ENCODE measurements at places on chromosomes 13 and 19.

DNA sequence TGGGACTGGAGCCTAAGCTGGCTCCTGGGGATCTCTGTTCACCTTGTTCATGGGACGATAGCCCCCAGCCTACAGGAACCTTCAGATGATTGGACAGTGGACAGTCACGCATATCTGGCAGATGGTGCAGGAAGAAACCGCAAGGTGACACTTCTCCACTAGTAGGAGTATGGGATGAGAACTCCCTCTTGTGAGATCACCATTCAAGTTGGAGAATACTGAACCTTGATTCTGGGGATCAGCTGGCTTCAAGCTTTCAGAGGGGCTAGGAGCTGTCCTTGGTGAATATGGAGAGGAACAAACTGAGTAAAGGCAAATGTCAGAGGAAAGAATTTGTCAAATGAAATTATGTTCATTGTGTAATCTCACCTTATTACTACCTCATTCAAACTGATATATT lies 204.5 kb downstream of the PDS5B start:
- DNase-seq = no peak

- no peak for DNase-seq
These were observed 201.1 kb upstream of the SOX1 start for GRCh38 chr13:111865826-111866225.

GRCh38 chr13:52162279-52163101 lies 3.1 kb upstream of the NEK3 start:
- no peak for DNase-seq

- no peak for DNase-seq
These were observed 2.4 kb downstream of the IRS2 start for GRCh38 chr13:109783815-109784589.

- DNase-seq = no peak
These were observed 2636.9 kb upstream of the PCDH20 start for GRCh38 chr13:64052521-64052920.

DNA sequence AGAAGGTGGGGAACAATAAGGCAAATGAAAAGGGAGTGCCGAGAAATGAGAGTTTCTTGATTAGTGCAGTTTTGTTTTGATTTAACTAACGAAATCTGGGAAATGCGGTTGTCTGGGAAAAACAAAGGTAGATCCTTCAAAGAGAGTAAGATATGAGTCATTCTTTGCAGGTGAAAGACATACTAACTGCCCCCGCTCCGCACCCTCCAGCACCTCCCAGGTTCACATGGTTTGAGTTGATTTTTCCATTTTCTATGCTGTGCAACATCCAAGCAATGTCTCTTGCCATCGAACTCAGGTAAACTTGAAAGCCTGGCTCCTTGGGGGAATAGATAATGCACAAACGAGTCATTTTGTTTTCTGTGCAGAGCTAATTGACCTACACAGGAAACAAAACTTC lies 84.1 kb upstream of the KLF12 start:
- no peak for DNase-seq

DNA sequence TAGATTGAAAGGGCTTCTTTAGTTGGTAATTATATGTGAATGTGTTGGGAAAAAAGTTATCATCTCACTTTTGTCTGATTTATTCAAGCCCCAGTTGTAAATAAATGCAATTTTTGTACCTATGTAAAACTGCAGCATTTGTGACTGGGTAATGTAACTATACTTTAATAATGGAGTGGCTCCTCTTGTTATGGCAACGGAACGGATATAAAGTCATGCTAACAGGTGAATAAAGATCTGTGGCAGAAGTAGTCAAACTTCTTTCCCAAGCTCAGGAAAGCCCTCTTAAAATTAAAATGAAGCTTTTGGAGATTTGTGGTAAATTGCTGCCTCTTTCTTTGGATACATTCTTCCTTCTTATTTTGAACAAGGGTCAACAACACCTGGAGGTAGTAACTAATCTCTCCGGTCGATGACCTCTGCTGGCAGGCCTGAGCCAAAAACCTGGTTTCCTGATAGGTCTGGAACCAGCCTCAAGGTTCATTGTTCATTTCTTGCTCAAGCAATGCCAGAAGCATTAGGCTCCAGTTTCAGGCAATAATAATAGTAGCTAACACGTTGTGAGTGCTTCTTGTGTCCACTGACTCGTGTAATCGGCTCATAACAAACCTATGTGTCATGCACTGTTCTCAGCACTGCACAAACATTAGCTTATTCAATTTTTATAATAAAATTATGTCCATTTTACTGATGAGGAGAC lies 313.4 kb upstream of the DACH1 start:
- DNase-seq = no peak

DNA sequence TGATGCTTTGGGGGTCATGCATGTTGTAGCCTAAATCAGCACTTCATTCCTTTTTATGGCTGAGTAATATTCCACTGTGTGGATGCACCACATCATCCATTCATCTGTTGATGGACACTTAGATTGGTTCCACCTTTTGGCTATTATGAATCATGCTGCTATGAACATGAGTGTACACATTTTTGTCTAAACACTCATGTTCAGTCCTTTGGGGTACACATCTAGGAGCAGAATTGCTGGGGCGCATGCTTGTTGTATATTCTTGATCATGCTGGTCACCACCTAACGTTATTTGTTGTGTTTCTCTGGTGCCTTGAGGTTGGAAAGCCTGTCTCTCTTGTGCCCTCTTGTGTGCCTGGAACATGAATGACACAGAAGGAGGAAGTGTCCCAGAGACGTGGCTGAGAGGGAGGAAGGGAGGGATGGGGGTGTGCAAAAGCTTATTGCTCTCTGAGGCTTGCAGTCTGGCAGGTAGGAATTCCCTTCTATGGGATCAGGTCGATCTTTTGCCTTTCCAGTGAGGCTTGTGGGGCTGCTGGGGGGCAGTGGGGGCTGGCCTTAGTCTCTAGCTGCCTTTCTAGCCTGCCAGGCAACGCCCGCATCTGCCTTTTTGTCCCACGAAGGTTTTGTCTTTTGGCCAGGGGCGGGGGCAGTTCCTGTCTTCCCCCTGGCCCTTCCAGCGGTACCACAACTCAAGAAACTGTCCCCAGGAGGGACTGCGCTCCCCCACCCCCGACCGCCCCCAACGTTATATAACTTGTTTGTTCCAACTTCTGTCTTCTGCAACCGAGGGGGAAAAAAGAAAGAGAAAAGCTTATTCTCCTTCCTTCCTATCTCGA lies 7.6 kb downstream of the KLHL26 start:
- DNase-seq = no peak

DNA sequence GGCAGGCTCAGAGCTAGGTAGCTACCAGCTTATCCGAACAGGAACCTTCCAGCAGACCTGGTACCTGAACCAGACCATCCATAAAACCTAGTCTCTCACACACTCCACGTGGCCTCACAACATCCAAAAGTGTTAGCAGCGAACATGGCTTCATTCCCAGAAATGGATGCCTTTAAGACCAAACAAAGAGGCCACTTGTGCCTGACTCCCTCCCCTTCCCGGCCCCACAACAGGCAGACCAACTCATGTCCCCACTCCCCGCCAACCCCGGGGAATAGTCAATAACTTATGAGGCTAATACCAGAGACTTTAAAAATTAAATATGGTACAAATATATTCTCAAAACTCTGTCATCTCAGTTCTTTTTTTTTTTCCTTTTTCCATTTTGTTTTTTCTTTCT lies 46.2 kb downstream of the ZNF557 start:
- no peak for DNase-seq

- peak; percentile 82 for DNase-seq
These were observed 67.7 kb downstream of the ALOX5AP start for GRCh38 chr13:30802953-30803478.

DNA sequence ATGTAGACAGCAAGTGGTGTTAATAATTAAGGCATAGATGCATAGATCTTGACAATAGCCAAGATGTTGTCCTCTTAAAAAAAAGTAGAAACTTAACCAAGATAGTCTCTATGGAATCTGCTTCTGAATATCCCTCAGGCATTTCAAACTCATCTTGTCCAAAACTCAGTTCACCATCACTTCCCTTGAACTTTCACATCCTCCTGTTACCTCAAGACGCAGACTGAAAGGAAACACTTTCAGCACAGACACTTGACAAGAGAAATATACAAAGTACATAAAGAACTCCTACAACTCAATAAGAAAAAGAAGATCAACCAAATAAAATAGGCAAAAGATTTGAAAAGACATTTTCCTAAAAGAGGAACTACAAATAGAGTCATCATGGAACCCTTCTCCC lies 451.1 kb downstream of the FOXO1 start:
- no peak for DNase-seq

DNA sequence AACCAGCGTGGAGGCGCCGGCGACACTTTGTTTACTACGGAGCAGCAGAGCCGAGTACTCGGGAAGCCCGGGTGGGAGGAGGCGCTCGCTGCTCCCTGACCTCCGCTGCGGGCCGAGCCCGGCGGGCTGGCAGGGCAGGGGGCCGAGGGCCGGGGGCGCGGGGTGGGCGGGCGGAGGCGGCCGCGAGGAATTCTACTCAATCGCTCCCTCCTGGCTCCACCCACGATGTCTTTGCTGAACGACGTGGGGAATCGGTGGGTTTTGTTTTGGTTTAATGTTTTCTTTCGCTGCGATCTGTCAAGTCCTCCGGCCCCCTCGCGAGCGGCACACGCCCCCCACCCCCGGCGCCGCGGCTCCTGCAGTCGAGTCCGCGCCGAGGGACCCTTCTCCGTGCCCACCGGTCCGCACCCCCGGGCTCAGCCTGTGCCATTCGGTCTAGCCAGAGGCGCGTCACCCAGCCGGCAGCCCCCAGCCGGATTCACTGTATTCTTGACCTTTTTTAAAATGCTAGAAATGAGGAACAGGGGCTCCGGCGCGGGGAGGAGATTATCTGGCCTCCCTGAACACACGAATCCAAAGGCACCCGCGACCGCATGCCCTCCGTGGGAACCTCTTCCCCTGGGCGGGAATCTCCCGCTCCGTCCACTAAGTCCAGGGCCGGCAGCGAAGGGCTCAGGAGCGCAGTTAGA lies 636 bp upstream of the FOXO1 start:
- no peak for DNase-seq

- DNase-seq = no peak
These were observed 3.2 kb downstream of the NAPA start for GRCh38 chr19:47511681-47512080.

GRCh38 chr13:77737583-77738200 lies 40.2 kb downstream of the SLAIN1 start:
- DNase-seq = no peak

DNA sequence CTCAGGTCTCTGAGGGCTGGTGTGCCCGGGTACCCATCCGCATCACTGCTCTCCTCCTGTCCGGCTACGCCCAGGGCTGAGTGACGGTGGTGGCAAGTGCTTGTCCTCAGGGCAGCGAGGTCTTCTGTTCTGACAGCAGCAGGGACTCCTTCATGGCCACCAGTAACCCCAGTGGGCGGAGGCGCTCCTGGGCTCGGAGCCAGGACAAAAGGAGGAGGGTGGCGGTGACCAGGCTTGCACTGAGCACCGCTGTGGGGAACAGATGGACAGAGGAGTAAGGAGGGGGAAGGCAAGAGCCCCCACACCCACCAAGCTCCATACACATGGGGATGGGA lies 5.8 kb downstream of the CD320 start:
- no peak for DNase-seq

GRCh38 chr19:30694156-30694755 lies 322.1 kb downstream of the ZNF536 start:
- no peak for DNase-seq

DNA sequence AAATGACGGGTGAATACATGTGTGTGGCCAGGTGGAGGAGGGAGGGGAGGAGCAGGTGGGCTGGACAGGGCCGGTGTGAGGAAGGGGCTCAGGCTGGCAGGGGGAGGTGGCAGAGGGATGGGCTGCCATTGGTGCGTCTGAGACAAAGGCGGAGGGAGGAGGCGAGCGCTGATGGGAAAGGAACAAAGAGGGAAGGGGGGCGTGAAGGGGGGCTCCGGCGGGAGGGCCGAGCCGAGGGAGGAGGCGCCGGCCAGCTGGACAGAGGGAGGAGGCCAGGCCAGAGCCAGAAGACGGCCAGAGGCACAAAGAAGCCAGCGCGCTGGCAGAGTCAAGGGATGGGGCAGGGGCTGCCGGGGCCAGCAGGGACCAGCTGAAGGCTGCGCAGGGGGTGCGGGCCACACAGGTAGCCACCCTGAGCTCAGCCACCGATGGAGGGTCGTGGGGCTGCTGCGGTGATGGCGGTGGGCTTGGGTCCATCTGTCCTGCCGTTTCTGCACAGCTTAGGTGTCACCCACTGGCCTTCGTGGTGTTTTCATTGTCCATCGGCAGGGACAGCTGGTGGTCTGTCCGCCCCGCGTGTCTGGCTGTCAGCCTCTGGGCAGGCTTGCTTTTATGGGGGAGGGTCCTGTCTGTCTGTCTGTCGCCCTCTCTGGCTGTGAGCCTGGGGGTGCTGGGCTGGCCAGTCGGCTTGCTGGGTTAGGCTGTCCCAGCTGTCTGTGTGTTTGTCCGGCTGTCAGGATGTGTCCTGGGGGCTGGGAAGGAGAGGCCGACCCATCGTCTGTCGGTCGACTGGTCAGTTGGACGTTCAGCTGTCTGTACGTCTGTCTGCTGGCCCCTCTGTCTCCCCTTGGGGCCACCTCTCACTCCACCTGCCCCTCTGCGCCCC lies 2.2 kb downstream of the APC2 start:
- no peak for DNase-seq

GRCh38 chr13:100130092-100130491 lies 41.2 kb downstream of the PCCA start:
- DNase-seq = no peak

DNA sequence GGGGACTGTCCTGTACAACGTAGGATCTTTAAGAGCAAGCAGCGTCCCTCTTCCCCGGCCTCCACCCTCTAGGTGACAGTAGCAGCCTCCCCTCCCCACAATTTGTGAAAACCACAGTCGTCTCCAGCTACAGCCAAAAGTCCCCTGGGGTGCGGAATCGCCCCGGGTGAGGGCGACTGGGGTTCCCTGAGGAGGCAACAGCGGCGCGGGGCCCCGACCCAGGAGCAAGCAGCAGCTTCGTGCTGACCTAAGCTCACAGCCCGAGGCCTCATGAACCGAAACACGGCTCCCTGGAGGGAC lies 322 bp downstream of the ZNF558 start:
- DNase-seq = no peak

GRCh38 chr13:37175996-37176395 lies 70.5 kb upstream of the CSNK1A1L start:
- DNase-seq = no peak

DNA sequence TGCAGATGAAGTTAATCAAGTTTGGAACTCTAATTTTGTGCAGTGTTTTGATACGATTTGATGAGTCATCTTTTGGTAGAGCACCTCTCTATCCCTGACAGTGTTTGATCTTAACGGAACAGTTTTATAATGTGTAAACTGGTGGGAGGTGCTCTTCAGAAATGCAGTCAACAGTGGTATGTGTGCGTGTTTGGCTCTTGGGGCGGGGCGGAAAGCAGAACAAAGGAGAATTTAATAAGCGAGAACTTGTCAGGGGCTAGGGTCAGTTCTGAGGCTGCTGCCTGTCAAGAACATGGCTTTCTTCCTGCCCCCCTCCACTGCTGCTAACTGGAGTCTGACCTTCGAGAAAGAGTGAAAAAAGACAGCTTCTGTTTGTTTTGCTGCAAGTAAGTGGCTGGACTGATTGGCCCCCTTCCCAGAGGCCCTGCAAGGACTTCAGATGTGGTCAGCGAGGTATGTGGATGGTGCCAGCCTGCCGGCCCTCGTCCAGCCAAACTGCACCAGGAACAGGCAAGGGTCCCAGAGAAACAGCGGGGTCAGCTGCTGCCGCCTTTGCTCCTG lies 40.8 kb downstream of the BBC3 start:
- peak; percentile 54 for DNase-seq

- no peak for DNase-seq
These were observed 201.9 kb downstream of the FGF9 start for GRCh38 chr13:21872795-21873194.

GRCh38 chr13:48266701-48267639 lies 34.0 kb downstream of the ITM2B start:
- no peak for DNase-seq
